ENCODE measurements at places on chromosomes 6 and 20.

- no peak for DNase-seq
Observed at GRCh38 chr6:150783813-150784212, 81.7 kb upstream of the MTHFD1L start.

DNA sequence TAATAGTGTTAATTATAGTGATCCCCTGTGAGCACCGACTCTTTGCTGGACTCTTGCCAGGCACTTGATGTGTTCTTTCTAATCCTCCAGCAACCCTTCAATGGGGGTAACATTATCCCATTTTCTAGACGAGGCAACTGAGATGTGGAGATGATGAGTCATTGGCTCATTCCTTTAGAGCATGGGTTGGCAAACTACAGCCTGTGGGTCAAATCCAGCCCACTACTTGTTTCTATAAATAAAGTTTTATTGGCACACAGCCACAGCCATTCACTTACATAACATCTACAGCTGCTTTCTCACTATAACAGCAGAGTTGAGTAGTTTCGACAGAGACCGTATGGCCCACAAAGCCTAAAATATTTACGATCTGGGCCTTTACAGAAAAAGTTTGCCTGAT, 249.5 kb upstream of the KCNG1 start:
- no peak for DNase-seq

GRCh38 chr20:45153752-45154151, 20.9 kb upstream of the PI3 start:
- DNase-seq = no peak

GRCh38 chr6:3266170-3266569, 7.4 kb downstream of the PSMG4 start:
- no peak for DNase-seq

GRCh38 chr6:20777801-20778200, 243.5 kb downstream of the CDKAL1 start:
- no peak for DNase-seq

DNA sequence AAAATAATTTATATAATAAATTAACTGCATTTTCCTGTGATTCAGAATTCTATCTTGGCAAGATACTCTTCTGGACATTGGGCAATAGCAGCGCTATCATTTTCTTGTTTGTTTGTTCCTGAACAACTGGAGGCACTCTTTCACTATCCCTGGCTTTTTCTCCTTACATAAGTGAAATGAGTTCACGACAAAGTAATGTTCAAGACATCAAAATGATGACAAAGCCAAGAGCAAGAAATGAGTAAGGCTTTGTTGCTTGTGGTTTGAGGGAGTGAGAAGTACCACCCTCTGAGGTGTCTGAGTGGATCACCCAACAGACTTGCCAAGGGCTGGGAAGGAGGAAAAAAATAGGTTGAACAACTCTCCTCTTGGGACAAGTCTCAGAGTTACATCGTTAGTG, 466.6 kb upstream of the JAG1 start:
- DNase-seq = no peak

- no peak for DNase-seq
Observed at GRCh38 chr6:35240838-35241801, 18.4 kb upstream of the ZNF76 start.

GRCh38 chr6:20126789-20127653, 85.2 kb downstream of the MBOAT1 start:
- peak; percentile 7 for DNase-seq

GRCh38 chr6:143966312-143966711, 41.7 kb downstream of the PLAGL1 start:
- DNase-seq = no peak

Data from SW 1271 (cell line).